K562 (cell line): ENCODE measurements at places on chromosomes 2 and 18. TPM values are rescaled to one million over a fixed set of nuclear protein-coding genes. Genes with fewer than 3 reads are reported as not detected.

DNA sequence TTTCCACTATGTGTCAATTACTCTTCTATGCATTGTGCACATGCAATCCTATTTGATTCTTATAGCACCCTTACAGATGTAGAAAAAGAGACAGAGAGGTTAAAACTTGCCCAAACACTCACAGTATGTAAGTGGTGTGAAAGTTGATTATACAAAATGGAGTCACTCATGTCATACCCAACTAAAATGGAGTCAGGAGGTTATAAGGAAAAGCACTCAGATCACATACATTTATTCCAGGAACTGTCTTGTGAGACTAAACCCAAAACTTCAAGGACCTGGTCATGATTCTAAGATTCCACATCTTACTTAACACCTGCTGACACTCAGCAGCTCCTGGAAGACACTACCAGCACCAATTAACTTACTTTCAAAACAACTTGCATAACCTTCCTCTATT is 802.6 kb downstream of the MBD2 start:
- DNase-seq = no peak

GRCh38 chr2:236642584-236643291 is 73.1 kb downstream of the ACKR3 start:
- DNase-seq = no peak

HAAO gene
- not detected in 2 replicates for polyA plus RNA-seq

TTC31 gene
- polyA plus RNA-seq = 30.5 and 30.9 TPM in 2 replicates

DNA sequence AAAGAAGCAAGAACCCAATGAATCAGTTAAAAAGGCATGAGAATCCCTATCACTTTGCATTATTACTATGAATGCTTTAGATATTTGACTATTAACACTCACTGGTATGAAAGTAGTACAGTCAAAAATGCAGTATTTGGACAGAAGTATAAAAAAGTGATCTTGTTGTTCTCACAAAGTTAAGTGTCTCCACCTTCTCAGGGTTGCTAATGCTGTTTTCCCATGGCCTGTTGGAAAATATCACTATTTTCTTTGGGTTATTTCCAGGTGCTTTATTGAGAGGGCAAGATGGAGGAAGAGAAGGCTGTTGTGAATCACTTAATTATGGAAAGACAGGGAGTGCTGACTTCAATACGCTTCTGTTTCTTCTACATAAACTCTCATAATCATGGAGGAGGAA is 13.6 kb upstream of the CREB1 start:
- DNase-seq = no peak

DNA sequence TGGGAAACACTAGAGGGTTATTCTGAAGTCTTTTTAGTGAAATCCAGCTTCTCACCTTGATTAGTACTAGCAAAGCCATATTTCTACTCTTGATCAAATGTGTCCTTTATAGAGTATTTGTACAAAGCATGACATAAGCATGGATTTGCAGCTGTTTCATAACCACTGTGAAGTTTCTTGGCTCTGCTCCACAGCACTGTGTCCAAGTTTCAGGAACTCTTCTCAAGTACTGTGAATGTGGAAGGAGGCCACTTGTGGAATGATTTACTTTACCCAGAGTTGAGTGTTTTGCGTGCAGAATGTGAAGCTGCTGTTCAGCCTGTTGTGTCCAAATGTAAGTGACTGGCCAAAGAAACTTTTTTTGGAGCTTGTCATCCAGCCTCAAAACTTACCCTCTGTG is 16.2 kb upstream of the MAPRE2 start:
- no peak for DNase-seq

DNA sequence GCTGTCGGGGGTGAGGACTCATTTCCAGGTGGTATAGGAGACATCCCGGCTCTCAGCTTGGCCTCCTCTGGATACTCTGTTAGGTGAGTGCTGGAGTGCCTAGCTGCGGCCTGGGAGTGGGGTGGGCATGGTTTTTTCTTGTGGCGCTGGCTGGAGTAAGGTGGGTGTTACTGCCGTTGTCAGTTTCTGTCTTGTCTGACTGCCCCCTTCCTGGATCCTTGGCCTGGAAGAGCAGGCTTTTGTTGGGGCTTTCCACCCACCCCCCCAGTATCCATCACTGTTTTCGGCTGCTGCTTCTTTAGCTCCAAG is 69.2 kb downstream of the DGKD start:
- no peak for DNase-seq

NGEF gene
- 0.08 TPM in 1 of 2 replicates, not detected in the other for polyA plus RNA-seq

DNA sequence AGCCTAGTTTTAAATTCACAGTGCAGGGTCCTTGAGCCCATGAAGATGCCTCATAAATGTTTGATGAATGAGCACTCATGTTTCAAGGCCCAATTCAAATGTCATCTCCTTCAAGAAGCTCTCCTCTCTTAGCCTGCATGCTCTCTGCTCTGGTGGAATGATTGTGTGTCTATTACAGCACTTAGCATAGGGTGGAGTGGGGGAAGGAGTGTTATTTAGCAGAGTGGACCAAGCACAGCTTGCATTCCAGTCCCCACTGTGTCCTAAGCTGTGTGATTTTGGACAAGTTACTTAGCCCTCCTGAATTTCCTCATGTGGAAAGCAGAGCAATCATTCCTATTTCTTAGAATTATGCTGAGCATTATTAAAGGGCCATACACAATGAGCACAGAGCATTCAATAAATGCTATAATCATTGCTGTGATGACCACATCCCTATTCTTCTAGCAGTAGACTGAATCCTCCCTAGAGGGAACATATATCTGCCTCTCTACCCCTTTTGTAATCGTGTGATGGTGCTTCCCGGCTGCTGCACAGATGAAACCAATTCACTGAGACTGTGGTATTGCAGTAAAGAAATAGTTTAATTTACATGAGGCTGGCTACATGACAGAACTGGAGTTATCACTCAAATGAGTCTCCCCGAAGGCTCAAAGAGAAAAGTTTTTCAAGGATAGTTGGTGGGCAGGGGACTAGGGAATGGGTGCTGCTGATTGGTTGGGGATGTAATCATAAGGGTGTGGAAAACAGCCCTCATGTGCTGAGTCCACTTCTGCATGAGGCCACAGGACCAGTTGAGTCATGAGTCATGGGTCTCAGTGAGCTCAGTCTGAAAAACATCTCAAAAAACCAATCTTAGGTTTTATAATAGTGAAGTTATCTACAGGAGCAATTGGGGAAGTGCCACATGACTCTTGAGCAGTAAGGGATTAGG is 173.4 kb upstream of the NDUFV2 start:
- no peak for DNase-seq

RTP5 gene
- not detected in 2 replicates for polyA plus RNA-seq

NOSTRIN gene
- polyA plus RNA-seq = 41.7 and 59.4 TPM in 2 replicates

RND3 gene
- polyA plus RNA-seq = 0.07 and 0.23 TPM in 2 replicates

DNA sequence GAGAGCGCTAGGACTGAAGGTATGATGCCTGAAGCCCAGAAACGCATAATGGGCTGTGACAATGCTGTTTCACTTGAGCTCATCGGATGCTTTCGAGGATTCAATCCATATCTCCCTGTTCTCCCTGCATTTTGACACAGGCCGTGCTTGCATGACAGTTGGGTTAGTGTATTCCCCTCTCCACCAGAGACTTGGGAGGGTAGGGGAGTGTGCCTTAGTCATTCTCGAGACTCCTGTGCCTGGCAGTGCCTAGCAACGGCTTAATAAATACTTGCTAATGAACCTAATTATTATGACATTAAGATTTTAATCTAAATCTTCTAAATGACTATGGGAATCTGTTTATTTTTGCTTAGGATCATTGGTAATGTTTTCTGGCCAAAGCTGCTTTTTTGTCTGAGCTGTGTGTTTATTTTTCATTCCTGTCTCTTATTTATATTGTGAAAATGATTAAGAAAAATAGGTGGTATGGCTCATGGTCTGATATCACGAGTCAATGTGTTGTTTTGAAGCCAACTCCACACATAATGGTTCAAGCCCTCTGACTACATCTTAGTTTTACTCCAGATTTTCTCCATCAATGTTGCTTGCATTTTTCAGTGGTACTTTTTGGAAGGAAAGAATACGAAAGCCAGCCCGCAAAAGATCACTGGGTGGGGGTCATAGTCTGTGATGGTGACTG is 61.3 kb downstream of the NEDD4L start:
- DNase-seq = no peak

GRCh38 chr18:35038881-35039491 is 2.2 kb upstream of the MAPRE2 start:
- no peak for DNase-seq

- no peak for DNase-seq
Observed at GRCh38 chr2:219615894-219616293, 11.5 kb upstream of the SLC4A3 start.

SDC1 gene
- 1.1 and 1.8 TPM in 2 replicates for polyA plus RNA-seq

DNA sequence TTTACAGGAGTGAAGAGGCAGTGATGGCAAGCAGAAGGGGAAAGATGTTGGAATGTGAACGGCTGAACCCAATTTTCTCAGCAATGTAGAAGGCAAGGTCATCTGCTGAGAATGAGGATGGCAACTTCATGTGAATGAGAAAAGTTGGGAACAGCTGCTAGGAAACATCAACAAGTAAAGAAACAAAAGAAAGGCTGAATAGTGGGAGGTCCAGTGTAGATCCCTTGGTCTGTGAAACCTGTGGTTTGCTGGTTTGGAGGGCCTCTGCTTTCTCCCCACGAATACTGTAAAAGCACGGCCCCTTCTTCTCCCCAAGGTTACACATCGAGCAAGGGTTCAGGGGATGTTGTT is 27.4 kb downstream of the MARCHF4 start:
- no peak for DNase-seq

- DNase-seq = peak; percentile 82
Observed at GRCh38 chr2:164992818-164993217, 37.5 kb upstream of the SLC38A11 start.

GRCh38 chr2:63064197-63064596 is 13.6 kb downstream of the OTX1 start:
- peak; percentile 31 for DNase-seq

USP34 gene
- 48.3 and 54.1 TPM in 2 replicates for polyA plus RNA-seq

DNA sequence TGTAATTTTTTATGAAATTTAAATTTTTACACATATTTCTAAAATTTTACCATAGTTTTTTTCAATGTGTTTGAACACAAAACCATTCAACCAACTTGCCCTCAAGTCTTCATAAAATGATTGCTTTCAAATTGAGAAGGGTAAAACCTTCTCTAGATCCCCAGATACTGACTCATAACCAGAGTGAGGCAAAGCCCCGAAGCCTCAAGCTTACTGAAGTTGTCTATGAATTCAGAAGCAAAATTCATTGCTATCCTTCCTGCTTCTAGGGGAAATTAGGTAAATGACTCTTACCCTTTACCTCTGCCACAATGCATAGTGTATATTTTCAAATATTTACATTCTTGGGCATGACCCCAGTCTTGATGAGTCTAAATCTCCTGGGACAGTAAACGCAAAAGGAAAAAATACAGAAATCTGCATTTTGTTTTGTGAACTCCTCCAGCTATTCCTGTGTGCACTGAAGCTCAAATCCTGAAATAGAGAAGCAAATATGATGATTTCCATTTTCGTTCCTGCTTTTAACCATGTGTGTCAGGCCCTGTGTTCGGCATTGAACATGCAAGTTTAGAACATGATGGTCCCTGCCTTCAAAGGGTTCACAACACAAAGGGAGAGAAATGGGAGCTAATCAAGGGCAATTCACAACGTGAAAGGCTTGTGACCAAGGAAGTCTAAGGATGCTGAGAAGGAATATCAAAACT is 246.3 kb downstream of the SUCLG1 start:
- no peak for DNase-seq

- no peak for DNase-seq
Observed at GRCh38 chr18:24731981-24732380, 271.5 kb downstream of the HRH4 start.

GRCh38 chr2:157894694-157895435 is 18.7 kb upstream of the ACVR1 start:
- no peak for DNase-seq

GRCh38 chr2:102473020-102473419 is at the start of gene SLC9A4:
TSS of gene SLC9A4 (plus strand) at chr2:102473226. CDS start at chr2:102473760, 534 bp downstream.
- peak; percentile 25 for DNase-seq

HNMT gene
- 4.9 and 7.3 TPM in 2 replicates for polyA plus RNA-seq

COL4A3 gene
- not detected in 2 replicates for polyA plus RNA-seq

DNA sequence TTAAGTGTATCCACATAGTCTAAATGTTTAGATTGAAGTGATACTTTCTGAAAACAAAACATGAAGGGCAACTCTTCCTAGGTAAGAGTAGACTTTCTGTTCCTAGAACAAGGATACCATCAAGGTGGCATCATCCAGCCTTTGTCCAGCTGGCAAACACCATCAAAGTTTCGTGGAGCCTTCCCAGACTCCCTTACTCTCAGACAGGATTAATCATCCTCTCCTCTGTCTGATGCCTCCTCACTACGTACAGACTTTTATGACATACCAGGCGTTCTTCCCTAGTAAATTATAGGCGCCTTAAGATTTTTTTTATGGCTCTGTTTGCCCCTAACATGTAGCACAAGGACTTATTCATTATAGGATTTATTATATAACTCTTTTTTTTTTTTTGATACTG is 29.4 kb upstream of the ASNSD1 start:
- no peak for DNase-seq

ASIC4 gene
- polyA plus RNA-seq = 19.0 and 19.2 TPM in 2 replicates

DNA sequence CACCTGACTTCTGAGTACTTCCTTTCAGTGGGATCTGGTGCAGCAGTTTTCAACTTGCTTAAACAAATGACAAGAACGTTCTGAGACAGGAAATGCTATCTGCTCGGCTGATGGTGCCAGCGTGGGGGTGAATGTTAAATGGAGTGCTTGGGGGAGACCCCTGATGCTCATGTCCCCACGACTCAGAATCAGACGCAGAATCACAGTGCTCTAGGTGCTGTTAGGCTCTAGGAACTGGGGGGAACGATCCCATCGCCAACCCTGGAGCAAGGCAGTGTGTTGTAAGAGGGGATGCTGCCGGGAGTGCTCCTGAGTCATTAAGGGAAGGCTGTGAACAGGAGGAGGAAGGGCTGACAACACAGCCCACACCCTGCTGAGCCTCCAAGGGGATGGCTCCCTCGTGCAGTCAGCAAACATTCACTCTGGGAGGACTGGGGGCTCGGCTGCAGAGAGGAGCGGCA is 34.1 kb upstream of the KCNF1 start:
- DNase-seq = no peak

- DNase-seq = peak; percentile 21
Observed at GRCh38 chr2:219245899-219246230, 586 bp downstream of the STK16 start.

DNA sequence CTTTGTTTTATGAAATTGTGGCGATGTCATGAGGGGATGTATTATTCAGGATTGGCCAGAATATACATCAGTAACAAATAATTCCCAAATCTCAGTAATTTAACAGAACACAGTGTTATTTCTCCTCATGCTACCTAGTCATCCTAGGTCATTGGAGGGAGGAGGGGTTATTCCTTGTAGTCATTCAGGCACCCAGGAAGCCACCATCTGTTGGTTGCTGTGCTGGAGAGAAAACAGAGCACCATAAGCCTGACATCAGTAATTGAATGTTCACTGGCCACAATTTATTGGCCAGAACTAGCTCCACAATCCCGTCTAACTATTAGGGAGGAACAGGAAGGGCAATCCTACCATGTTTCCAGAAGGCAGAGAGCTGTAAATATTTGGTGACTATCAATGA is 303.5 kb upstream of the CELF4 start:
- no peak for DNase-seq

DNA sequence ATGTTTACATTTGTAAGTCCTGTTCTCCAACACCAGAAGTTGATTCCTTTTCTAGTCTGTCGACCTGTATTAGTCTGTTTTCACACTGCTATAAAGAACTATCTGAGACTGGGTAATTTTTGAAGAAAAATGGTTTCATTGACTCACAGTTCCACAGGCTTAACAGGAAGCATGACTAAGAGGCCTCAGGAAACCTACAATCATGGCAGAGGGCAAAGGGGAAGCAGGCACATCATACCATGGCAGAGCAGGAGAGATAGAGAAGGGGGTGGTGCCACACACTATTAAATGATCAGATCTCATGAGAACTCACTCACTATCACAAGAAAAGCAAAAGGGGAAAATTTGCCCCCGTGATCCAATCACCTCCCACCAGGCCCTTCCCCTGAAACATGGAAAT is 112.8 kb upstream of the MAP3K20 start:
- DNase-seq = no peak

DSG1 gene
- polyA plus RNA-seq = 0.07 and 0.16 TPM in 2 replicates

ALPP gene
- polyA plus RNA-seq = 0.03 TPM in 1 of 2 replicates, not detected in the other
